ENCODE measurements at places on chromosomes 2 and 18. TPM values are rescaled to one million over a fixed set of nuclear protein-coding genes. Genes with fewer than 3 reads are reported as not detected.

DNA sequence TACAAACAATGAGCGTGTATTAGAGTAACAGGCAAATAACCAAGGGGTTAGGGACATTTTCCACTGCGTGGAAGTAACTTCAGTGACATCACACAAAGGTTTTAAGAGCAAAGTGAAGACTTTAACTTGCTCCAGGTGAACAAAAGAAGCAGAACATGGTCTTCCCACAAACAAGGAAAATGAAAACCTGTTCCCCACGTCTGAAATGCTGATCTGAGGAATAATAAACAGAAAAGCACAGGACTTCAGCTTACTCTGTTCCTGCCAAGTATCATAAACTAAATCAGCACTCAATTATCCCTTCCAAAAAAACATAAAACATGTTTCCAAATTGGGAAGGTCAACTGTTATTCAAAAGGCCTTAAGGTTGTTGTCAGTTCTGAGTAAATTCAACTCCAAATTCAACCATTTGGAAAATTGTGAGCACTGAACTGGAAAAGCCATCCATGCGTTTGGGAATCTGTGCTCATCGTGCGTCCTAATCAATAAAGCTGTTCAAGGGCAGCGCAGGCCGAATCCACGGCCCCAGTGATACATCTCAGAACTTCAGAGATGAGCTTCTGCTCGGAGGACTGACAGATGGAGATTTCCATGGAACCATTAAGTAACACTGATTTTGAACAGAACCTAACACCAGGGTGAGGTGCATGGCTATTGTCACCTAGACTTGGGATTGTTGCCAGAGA lies 7.7 kb upstream of the SNTG2 start:
- no peak overlapping the region for H3K27ac ChIP-seq
- no peaks in the 10 kb centered on the region for H3K4me1 ChIP-seq
- no peak for DNase-seq
- H3K4me3 ChIP-seq: no peak overlapping the region
- H3K27me3 ChIP-seq: no peaks in the 10 kb centered on the region
- no peaks in the 10 kb centered on the region for H3K36me3 ChIP-seq

DNA sequence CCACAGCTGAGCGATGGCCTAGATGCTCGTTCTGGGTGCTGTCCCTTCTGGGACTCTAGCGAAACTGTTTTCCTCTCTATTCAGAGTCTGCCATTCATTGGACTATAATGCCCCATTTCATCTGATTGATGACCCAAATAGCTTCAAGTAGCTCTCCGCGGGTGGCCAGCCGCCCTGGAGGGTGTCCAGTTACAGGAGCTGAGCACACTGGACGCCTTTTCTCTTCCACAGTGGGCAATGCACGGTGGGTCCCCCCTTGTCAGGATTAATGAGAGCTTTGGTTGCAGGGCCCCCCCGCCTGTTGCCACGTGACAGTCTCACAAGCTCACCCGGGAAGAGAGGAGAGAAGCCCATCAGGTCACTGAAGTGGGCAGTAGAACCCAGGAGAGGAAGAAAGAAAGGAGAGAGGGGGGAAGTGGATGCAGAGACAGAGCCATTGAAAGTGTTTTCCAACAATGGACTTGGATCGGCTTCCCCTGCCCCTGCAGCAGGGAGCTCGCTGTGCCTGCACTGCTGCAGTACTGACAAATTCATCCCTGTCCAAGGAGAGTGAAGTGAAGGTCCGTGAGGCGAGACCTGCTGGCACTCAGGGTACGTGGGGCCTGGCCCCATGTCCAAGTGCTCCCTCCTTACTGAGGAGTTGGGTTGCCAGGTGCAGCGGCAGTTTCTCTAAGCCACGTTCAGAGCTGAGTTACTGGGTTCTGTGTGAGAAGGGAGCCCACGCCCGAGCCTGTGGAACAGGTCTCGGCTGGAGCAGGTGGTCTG lies 44.8 kb downstream of the DIPK1C start:
- no peaks in the 10 kb centered on the region for H3K27me3 ChIP-seq
- no peak overlapping the region for H3K4me3 ChIP-seq
- H3K27ac ChIP-seq: peak overlapping the region; percentile 29
- peak; percentile 83 for DNase-seq

DNA sequence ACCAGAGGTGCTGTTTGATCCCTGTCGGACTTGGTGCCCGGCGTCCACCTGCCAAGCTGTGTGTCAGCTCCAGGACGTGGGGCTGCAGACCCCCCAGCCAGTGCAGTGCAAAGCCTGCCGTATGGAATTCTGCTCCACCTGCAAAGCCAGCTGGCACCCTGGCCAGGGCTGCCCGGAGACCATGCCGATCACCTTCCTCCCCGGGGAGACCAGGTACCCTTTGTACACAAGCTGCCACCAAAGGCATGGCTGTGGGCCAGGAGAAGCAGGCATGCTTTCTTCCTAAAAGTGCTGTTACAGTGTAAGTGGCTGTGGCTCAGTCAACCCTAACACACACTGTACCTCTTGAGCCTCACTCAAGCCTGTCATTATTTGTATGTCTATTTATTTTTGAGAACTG lies 103.3 kb downstream of the RNF144A start:
- no peak overlapping the region for H3K27ac ChIP-seq
- H3K4me3 ChIP-seq: no peak overlapping the region
- peaks cover 10% of the 10 kb centered on the region for H3K4me1 ChIP-seq
- peak; percentile 95 for DNase-seq

DNA sequence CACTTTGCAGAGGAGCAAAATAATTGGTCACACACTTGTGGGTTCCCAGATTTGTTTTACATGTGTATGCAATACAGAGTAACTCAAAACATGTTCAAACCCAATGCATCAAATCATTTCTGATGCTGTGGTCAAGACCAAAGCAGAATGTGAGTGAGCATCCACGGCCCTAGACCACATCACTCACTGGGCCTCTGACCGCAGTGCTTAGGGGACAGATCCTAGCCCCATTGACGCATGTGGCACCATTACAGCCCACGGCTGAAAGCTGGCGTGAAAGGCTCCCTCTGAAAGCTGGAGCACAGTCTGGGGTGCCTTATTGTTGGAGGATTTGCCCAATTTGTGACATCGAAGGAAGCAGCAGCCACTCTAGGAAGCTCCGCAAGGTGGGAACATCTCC lies 498.8 kb upstream of the TCF4 start:
- no peaks in the 10 kb centered on the region for H3K36me3 ChIP-seq
- no peak overlapping the region for H3K4me3 ChIP-seq
- no peak overlapping the region for H3K27ac ChIP-seq
- H3K4me1 ChIP-seq: peaks cover 13% of the 10 kb centered on the region

GRCh38 chr2:18267501-18267900 lies 293.0 kb downstream of the RDH14 start:
- H3K4me3 ChIP-seq: no peak overlapping the region
- H3K36me3 ChIP-seq: no peaks in the 10 kb centered on the region
- H3K27me3 ChIP-seq: no peaks in the 10 kb centered on the region

DNA sequence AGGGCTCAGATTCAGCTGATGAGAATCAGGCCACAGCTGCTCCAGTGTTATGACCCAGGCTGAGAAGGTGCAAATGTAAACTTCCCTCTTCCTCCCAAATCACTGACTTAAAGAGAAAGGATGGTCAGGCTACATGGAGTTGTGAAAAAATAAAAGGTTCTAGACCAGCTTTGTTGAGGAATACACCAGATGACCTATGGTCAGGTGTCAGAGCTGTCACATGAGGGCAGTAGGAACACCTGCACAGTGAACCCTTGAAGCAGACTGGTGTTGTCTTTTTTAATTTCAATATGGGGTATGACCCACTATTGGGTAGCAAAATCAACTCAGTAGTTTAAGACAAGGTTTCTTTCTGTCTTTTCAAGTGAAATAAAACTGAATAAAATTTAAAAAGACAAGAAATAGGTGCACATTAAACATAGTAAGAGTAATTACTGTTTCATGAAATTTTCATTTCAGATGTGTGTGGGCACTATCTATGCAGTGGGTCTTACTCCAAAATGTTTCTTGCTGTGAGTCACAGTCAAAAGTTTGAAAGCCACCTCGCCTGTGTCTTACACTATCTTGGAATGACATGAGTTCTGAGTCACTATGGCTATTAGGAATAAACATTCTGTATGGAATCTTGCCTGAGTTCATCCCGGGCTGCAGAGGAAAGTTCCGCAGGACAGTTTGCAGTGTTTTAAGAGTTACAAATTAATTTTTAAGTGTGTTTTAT lies 83.6 kb downstream of the ACVR1 start:
- peaks cover 43% of the 10 kb centered on the region for H3K4me1 ChIP-seq
- H3K27me3 ChIP-seq: no peaks in the 10 kb centered on the region
- H3K4me3 ChIP-seq: no peak overlapping the region
- no peaks in the 10 kb centered on the region for H3K36me3 ChIP-seq

- DNase-seq: no peak
- no peaks in the 10 kb centered on the region for H3K36me3 ChIP-seq
- H3K27ac ChIP-seq: no peak overlapping the region
- no peak overlapping the region for H3K4me3 ChIP-seq
Measured at GRCh38 chr2:216219861-216220260, 110.7 kb downstream of the XRCC5 start.

DNA sequence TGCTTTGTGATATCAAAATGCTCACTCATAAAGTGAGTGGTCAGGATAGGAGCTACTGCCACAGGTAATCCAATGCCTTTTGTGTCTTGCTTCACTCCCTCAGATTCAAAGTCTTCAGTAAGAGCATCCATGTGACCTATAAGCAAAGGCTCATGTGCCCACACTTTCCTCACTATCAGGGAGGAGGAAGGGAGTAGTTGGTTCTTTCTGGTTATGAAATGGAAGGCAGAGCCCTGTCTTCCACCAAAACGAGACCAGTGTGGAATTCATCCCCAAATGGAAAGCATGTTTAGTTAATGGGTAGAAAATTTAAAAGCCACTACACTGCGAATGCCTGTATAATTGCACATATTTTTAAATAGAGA lies 25.8 kb downstream of the IL1F10 start:
- H3K4me3 ChIP-seq: no peak overlapping the region
- no peak for DNase-seq
- no peaks in the 10 kb centered on the region for H3K27me3 ChIP-seq
- no peaks in the 10 kb centered on the region for H3K36me3 ChIP-seq
- no peak overlapping the region for H3K27ac ChIP-seq

DNA sequence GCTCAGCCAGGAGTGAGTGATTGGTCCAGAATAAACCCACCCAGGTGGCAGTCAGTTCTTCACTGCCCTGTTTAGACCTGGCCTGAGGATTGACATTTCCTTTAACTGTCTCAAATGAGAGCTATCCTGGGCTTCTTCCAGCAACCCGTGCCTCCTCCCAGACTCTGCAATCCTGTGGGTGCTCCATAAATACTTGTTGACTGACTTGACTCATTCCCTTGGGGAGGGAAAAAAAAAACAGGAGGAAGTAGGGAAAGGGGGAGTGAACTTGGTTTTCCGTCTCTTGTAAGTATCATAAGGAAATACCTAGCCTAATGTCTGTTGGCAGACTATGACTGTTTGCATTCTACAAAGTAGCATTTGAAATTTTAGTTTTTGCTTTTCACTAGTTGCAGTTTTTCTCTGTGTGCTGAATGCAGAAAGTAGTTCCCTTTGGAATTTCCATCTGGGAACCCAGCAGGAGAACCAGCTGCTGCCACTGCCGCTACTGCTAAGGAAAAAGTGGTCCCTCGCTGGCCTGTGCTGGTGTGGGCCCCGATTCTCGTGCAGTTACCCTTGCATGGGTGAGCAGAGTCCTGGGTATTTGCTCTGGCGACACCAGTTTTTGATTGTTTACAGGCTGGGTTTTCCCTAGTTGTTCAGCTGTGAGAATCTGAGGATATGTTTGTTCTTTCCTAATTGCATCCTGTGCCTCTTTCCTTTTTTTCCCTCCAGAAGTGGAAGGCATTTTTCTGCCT lies 78.8 kb downstream of the TGOLN2 start:
- H3K36me3 ChIP-seq: no peaks in the 10 kb centered on the region
- DNase-seq: no peak
- no peaks in the 10 kb centered on the region for H3K27me3 ChIP-seq
- peaks cover 42% of the 10 kb centered on the region for H3K4me1 ChIP-seq

- H3K27ac ChIP-seq: no peak overlapping the region
- H3K27me3 ChIP-seq: no peaks in the 10 kb centered on the region
- H3K36me3 ChIP-seq: no peaks in the 10 kb centered on the region
- H3K4me3 ChIP-seq: no peak overlapping the region
- no peak for DNase-seq
- no peaks in the 10 kb centered on the region for H3K4me1 ChIP-seq
Measured at GRCh38 chr2:177075254-177075653, 137.3 kb upstream of the HNRNPA3 start.

Gene REL
- 17.4 TPM for total RNA-seq

All from thyroid gland (tissue), 4 donors.